Stimulated activated CD8-positive, alpha-beta memory T cell treated with anti-CD3 and anti-CD28 coated beads, Interleukin-15, amount 100 ng/mL, for 24 hours (primary cell): ENCODE measurements at places on chromosomes 4 and X.

DNA sequence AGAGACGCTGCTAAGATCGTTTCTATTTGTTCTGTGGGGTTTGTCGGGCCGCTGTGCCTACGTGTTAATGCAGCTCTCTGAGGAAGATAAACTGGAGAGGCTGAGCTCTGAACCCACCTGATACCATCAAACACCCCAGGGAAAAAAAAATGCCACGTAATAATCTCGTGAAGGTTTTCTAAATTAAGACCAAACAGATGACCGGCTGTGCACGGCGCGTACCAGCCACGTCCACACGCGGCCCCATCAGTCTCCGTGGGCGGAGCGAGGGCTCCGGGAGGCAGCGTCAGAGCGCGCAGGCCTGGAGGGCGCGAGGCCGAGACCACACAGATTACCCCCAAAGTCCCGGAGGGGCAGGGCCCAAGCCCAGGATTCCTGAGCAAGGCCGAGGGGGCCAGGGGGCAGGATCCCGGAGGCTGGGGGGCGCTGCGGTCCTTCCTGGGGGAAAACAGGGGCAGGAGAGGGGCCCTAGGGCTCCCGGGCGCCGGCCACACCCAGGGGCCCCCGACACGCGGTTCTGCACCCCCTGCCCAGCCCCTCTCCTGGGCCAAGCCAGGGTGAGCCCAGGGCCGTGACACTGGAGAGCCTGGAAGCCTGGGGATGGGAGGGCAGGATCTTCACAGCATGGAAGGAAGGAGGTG lies 91.9 kb downstream of the FAM53A start:
- DNase-seq = no peak

GRCh38 chr4:184950117-184950830 lies 68.0 kb upstream of the HELT start:
- DNase-seq = no peak

DNA sequence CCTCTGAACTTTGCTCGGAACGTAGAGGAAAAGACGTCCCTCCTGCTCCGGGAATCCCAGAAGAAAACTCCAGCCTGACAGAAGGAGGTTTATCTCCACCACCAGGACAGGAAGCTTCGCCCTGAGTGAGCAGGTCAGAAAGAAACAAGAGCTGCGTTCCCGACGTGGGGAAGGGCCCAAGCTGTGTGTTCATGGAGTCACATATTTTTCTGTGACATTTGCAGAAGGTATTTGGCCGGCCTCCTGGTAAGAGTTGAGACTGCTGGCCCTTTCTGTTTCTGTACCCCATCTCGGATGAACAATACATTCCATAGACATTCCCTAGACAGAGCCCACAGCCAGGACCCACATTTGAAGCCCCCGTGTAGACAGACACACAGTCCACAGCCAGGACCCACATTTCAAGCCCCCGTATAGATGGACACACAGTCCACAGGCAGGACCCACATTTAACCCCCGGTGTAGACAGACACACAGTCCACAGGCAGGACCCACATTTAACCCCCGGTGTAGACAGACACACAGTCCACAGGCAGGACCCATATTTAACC lies 230.8 kb downstream of the SHOX start:
- no peak for DNase-seq

DNA sequence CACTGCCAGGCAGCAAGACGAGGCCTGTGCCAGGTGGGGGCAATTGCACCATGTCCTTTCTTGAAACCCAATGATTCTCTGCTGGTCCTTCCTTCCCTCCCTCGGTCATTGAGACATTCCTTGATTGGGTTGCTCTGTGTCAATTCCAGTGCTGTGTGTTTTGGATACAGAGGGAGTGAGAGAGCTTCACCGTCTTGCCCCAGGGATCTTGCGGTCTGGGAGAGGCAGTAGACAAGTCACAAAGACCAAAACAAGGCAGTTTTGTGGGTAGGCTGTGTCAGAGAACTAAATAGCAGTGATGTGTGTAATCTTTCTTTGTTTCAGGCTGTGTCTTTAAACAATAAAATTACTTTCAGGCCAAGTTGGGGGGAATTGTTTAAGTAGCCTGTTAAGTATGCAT lies 38.8 kb upstream of the TADA2B start:
- DNase-seq = no peak

GRCh38 chr4:94882756-94883155 lies 125.0 kb downstream of the BMPR1B start:
- DNase-seq = no peak

DNA sequence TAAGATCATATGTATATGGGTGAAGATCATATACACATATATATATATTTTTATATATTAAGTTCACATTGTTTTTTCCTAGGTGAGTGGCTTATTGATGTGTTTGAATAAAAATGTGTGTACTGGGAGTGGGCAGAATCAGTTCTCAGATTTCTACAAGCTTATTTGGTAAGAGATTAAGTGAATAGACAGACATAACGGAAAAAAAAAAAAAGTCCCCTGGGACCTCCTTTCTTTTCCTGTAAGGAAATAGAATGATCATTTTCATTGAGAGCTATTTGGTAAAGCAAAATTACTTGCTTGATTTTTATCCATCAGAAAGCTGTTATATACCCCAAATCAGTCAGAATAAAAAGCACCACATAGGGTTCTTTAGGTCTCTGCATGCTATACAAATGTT lies 597.7 kb downstream of the PCDH18 start:
- DNase-seq = no peak

DNA sequence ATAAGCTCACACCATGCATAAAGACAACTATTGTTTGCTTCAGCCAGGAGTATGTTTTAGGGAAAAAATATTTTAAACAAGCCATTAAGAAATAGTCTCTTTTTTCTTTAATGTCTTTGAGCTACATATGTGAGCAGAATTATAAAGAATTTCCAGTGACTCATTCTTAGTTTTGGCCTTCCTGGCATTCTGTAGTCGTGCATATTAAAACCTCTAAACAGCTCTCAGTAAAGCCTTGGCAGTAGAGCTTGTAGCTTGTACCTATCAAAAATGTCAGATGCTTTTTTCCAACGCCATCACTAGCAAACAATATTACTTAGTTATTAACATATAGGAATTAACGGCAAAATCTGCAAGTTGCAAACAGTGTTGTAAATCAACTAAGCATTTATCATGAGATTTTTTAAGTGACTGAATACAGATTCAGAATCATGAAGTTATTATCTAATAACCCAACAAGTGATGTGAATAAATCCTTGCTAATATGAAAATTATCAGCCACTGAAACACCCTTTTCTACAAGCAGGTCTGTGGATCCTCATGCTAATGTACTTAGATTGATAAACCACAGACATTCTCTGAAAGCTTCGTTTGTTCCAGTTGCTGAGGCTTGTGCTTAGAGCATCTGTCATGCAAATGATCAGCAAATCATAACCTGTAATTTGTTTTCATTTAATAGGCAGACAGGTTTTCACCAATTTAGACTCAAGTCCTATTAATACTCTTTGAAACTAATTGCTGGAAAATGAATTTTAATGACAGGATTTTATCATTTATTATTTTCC lies 412.0 kb upstream of the ATOH1 start:
- no peak for DNase-seq

- no peak for DNase-seq
Measured at GRCh38 chrX:103722505-103722904, 11.8 kb downstream of the TMEM31 start.

- DNase-seq = no peak
Measured at GRCh38 chr4:6324999-6325787, 55.5 kb downstream of the WFS1 start.

GRCh38 chr4:2141022-2141761 lies 82.1 kb downstream of the NAT8L start:
- no peak for DNase-seq

DNA sequence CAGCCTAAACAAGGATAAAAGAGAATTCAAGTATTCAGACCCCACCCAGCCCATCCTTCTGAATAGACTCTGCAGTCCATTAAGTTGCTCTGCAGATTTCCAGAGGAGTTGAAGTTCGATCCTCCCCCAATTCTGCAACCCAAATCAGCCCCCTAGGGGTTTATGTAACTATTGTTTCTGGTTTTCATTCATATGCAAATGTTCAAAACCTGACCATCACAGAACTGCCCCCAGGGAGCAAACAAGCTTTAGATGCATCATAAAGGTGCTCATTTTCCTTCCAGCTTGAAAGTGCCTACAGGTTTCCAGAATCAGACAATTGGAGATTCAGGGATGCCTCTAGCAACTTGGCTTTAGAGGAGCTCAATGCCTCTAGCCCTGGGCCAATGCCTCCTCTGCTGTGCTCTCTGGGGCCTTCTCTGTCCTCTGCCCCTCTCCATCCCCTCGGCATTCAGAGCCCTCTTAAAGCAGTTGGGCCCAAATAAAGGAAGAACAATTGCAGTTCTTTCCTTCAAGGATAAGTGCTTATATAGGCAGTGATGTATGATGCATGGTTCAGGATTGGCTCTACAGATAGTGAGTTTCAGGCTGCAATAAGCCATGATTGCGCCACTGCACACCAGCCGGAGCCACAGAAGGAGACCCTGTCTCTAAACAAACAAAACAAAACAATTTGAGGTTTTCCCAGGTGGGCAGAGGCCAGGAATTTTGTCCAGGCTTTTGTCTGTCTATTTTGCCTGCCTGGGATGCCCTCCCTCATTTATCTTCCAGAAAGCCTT lies 23.5 kb upstream of the SPINK2 start:
- no peak for DNase-seq

- no peak for DNase-seq
Measured at GRCh38 chrX:259692-260355, 21.4 kb upstream of the PLCXD1 start.
